ENCODE measurements at places on chromosomes 1 and 21. TPM values are rescaled to one million over a fixed set of nuclear protein-coding genes. Genes with fewer than 3 reads are reported as not detected.

DNA sequence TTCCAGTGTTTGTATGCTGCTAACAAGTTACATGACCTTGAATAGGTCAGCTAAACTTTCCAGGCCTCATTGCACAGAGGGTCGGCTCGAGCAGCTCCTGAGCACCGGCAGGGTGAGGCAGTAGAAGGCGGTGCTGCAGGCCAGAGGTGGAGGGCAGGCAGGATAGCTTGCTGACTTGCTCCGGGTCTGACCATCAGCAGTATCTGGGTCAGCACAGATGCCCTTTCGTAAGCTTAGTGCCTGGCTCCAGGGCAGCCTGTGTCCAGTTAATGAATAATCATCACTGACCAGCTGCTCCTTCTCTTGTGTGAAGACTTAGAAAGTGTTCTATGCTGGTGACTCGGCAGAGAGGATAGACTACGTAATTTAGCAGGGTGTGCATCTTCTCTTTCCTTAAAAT lies 6.9 kb downstream of the MAPKAPK2 start:
- no peak for DNase-seq
- no peaks in the 10 kb centered on the region for H3K27me3 ChIP-seq
- no peak overlapping the region for H3K27ac ChIP-seq
- peaks cover 68% of the 10 kb centered on the region for H3K4me1 ChIP-seq

The SHC1 gene
- 61.4 TPM for total RNA-seq

GRCh38 chr1:182101415-182102042 lies 40.0 kb upstream of the ZNF648 start:
- H3K27me3 ChIP-seq = peaks cover 42% of the 10 kb centered on the region
- no peaks in the 10 kb centered on the region for H3K36me3 ChIP-seq
- DNase-seq = no peak
- H3K27ac ChIP-seq = no peak overlapping the region

- H3K4me3 ChIP-seq = no peak overlapping the region
- H3K4me1 ChIP-seq = no peaks in the 10 kb centered on the region
- no peak for DNase-seq
- no peaks in the 10 kb centered on the region for H3K27me3 ChIP-seq
These were observed 9.8 kb downstream of the THAP3 start for GRCh38 chr1:6634371-6635052.

DNA sequence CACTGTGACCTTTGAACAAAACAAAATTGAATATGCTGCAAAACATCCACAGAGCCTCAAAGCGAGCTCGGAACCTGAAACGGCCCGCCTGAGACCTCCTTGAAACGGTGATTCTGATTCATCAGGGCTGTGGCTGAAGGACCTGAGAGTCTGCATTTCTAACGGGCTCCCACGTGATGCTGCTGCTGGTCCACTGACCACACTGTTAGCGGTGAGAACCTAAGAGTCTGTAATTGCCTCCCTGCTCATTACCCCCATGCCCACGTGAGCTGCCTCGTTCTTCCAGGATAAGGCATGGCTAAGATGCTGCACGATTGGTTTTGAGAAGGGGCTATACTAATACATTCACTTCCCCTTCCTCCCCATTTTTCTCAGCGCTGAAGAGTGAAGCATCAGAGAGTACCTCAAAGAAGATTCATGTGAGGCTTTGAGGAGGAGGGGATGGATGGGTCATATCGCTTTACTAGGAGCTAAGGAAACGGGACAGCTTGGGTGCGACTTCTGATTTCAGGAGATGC lies 9.7 kb downstream of the TLR5 start:
- no peak overlapping the region for H3K27ac ChIP-seq
- H3K4me1 ChIP-seq = peaks cover 19% of the 10 kb centered on the region
- no peak for DNase-seq
- H3K36me3 ChIP-seq = no peaks in the 10 kb centered on the region

Measured in activated T-helper 1 cell treated with anti-CD3 and anti-CD28 coated beads, Interleukin-12 subunit alpha, Interleukin-12 subunit beta, Interleukin-2, Interleukin-4 antibody, amounts not matched to agents 30 ng/mL and 10 ng/mL and 1 ng/mL, durations not matched to agents 14 hours and 24 hours and 36 hours (primary cell).